ENCODE measurements at places on chromosomes 6 and 20.

DNA sequence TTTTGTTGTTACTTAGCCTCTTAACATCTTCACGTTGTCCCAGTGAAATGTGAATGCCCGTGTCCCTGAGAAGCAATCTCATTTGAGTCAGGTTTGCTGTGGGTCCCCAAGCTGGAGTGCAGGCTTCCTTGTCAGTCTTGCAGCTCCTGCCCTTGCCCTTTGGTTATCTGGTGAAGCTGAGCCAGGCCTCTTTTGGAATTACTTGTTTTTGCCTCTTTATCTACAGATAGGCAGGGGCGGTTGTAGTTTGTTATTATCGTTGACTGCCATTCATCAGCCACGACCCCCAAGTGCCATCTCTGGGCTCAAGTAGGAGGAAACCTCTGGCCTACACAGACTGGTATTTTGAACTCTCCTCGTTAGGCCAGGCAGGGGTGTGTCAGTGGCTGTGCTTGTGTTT is 2.2 kb downstream of the TMEM14C start:
- DNase-seq = no peak

DNA sequence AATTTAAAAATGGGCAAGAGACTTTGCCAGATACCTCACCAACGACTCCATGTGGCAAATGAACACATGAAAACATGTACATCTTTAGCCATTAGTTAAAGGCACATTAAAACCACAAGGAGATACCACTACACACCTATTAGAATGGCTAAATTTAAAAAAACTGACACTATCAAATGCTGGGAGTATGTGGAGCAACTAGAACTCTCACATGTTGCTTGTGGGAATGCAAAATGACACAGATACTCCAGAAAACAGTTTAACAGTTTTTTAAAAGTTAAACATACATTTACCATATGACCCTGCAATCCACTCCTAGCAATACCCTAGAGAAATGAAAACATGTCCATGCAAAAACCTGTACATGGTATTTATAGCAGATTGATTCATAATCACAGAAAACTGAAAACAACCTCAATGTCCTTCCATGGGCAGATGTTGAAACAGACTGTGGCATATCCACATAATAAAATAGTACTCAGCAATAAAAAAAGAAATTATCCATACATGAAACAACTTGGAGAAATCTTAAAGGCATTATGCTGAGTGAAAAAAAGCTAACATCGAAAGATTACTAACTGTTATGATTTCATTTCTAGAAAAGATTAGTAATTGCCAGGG is 1.9 kb downstream of the RAB23 start:
- DNase-seq = no peak

DNA sequence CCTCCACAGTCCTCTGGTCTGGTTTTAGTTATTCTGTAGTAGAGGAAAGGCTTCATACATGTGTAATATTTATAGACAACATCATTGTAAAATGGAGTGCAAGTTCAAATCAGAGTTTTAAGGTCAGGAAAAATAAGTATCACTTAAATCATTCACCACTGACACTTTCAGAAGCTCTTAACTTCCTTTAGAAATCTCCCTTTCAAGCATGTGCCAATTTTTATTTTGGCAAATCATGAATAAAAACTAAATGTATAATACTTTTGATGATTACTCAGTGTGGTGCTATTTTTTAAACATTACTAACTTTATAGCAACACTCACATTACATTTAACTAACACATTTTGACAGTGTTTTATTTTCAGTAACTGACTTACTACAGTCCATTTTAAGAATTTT is 112.2 kb downstream of the OGFRL1 start:
- no peak for DNase-seq

DNA sequence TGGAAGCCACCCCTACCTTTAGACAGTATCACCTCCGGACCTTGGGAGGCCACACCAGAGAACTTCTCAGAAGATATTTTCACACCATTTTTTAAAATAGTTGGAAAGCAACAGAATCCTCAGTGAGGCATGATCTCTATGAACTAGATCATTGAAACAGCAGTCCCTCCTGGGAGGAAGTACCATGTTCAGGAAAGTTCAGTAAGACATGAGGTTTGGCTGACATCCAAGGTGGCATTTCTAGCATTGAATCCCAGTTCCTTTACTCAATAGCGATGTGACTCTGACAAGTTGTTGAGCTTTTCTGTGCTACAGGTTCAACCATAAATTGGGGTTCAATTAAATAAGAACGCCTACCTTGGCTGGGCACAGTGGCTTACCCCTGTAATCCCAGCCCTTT is 169.0 kb downstream of the TBC1D7 start:
- no peak for DNase-seq

DNA sequence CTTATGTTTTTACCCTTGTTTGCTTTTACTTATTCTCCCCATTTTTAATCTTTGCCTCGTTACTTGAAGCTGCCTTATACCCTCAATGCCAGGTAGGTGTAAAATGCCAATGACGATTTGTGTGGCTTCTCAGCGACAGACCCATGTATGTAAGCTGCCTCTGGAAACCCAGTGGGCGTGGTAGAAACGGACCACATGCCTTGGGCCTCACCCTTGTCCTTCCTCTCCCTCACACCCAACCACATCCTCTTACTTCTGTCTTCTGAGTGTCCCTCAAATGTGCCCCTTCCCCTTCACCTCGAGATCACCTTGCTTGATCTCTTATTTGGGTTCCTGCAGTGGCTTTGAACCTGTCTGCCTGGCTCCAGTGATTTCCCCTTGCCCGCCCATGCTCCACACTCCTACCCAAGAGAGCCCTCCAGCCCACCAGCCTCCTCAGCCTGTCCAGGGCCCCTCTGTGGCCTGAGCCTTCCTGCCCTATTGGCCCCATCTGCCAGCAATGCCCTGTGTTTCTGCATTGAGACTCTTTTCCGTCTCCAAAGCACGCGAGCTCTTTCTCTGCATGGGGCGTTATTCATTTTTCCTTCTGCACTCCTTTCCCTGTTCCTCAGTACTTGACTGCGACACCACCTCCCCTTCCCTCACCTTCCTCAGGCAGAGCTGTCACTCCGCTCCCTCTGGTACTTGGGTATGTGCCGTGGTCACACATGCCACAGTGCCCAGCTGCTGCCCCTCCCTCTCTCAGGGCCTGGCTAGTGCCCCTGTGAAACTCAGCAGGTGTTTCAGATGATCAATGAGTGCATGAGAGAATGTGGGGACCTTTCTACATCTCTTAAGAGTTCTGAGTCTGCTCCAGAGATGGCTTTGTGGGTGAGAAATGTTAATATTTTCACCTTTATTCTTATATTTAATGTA is 115.4 kb downstream of the SLX4IP start:
- no peak for DNase-seq

DNA sequence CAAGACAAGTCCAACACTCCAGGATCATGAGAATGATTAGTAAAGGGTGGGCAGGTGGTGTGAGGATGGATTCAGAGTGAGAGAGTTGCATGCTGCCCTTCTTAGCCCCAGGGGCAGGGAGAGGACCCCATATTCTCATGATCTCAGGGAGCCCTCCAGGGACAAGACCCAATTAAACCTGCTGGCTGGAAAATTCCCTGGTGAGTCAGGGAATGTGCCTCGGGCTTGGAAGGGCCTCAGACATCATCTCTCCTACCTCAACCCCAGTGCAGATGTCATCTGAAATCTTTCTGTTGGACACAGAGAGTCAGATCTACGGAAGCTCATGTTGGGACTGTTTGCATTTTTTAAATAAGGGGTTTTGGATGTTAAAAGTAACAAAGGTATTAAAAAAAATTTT is 9.2 kb upstream of the SIRPD start:
- no peak for DNase-seq

- DNase-seq = no peak
Observed at GRCh38 chr6:131182991-131183425, 47.7 kb downstream of the AKAP7 start.

DNA sequence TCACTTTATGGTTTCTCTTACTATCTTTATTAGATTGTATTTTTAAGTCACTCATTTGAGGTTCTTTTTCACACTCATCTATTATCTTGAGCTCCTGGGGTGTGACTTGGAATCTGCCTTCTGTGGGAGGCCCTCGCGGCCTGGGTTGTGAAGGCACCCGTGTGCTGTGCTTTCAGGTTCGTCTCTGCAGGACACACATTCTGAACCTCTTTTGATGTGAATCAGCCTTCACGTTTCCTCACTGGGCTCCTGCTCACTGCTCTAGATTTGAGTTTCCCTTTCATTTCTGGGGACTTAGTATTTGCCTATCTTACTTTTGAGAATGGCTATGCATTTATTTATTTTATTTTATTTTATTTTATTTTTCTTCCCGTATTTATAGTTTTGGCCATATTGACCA is 97.8 kb downstream of the PACRG start:
- no peak for DNase-seq

DNA sequence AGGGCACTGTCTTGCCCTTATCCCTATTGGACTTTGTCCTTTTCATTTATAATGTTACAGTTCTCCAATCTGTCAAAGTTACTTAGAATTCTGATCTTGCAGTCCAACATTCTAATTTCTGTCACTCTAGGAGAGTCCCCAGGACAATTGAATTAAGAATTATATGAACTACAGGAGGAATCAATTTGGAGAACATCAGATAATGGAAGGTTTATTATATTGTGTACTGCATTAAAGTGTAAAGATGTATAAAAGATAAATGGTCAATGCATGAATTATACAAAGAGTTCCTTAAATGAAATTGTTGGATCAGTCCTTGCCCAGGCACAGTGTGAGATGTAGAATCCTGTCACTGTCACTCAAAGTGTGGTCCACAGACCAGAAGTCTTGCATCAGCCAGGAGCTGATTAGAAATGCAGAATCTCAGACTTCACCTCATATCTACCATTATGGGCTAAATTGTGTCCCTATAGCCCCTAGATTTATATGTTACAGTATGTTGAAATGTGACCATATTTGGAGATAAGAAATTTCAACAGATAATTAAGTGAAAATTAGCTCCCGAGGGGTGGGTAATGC is 145.5 kb downstream of the BTBD3 start:
- DNase-seq = no peak

- no peak for DNase-seq
Observed at GRCh38 chr20:20719411-20719810, 7.0 kb upstream of the RALGAPA2 start.
